ENCODE measurements at places on chromosomes 2 and 18. TPM values are rescaled to one million over a fixed set of nuclear protein-coding genes. Genes with fewer than 3 reads are reported as not detected.

The FBLN7 gene
- 7.9 TPM for total RNA-seq

The SPC25 gene
- total RNA-seq = 51.6 TPM

The STAT1 gene
- 876 TPM for total RNA-seq

DNA sequence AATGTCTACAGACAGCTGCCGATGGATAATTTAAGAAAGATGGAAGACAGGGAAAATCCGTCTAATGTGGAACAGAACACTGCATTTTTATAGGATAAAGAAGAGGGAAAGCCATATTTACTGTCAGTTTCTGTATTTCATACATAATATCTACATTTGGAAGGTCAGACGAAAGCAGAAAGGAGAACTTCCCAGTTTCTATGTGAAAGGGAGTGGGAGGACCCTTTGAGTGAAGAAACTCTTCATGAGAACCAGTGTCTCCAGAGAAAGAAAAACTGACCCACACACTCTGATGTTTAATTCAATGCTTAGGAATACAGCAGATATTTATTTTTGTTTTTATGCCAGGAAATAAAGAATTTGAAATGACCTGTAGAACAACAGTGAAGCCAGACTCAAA lies 127.2 kb downstream of the CALCRL start:
- H3K27me3 ChIP-seq = no peaks in the 10 kb centered on the region
- no peak overlapping the region for H3K27ac ChIP-seq
- no peaks in the 10 kb centered on the region for H3K36me3 ChIP-seq
- no peaks in the 10 kb centered on the region for H3K4me1 ChIP-seq

DNA sequence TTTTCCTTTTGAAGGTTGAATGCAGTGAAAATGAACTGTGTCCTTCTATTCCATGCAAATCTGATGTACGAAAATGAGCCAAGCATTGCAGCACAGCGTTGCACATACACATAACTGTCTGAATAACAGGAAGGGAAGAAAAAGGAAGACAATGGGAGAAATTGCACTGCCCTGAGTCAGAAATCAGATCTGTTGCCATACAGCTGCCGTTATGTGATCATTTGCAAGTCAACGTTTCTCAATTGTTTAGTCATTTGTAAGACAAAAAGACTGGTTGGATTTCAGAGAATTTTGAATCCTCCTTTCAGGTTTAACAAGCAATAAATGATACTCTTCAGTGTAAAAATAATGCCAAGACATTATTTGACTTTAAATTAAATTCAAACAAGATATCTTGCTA lies 284.1 kb downstream of the DSEL start:
- H3K27me3 ChIP-seq = peaks cover 3% of the 10 kb centered on the region
- no peak overlapping the region for H3K4me3 ChIP-seq
- no peaks in the 10 kb centered on the region for H3K36me3 ChIP-seq
- H3K27ac ChIP-seq = no peak overlapping the region
- H3K4me1 ChIP-seq = no peaks in the 10 kb centered on the region

DNA sequence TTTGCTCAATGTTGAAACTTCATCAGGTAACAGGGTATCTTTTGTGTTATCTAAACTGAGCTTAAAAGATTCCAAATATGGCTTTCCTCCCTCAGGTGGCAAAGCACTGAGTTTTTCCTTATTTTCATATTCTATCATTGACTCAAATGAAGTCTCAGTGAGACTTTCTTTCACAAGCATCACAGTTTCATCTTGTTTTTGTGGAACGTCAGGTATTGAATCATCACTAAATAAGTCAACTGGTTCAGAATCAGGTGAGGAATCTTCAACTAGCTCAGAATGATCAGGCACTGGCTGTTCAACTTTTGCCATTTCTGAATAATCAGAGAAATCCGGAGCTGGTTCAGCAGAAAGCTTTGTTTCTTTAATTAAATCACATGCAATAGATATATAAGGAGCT lies 24.6 kb downstream of the RTN4 start:
- H3K36me3 ChIP-seq = peaks cover 5% of the 10 kb centered on the region
- no peak for DNase-seq
- no peaks in the 10 kb centered on the region for H3K27me3 ChIP-seq
- H3K27ac ChIP-seq = no peak overlapping the region
- H3K4me1 ChIP-seq = peaks cover 5% of the 10 kb centered on the region

- H3K36me3 ChIP-seq = no peaks in the 10 kb centered on the region
- H3K27ac ChIP-seq = no peak overlapping the region
- no peak for DNase-seq
- H3K4me1 ChIP-seq = peaks cover 12% of the 10 kb centered on the region
- H3K4me3 ChIP-seq = no peak overlapping the region
Observed at GRCh38 chr2:176552501-176553135, 283.4 kb downstream of the MTX2 start.
